Epithelial cell of alveolus of lung (primary cell): ENCODE measurements at places on chromosomes 13 and 19. TPM values are rescaled to one million over a fixed set of nuclear protein-coding genes. Genes with fewer than 3 reads are reported as not detected.

The STK24 gene
- 89.0 and 98.0 TPM in 2 replicates for total RNA-seq

The LGALS14 gene
- total RNA-seq: not detected in 2 replicates

The RPS28 gene
- 462 and 558 TPM in 2 replicates for total RNA-seq

The ZNF562 gene
- 11.2 and 18.4 TPM in 2 replicates for total RNA-seq

The ZNF835 gene
- total RNA-seq: 0.13 and 0.64 TPM in 2 replicates

The PRTN3 gene
- 2.6 TPM in 1 of 2 replicates, not detected in the other for total RNA-seq

The OVOL3 gene
- not detected in 2 replicates for total RNA-seq

The LIG1 gene
- 18.8 and 27.9 TPM in 2 replicates for total RNA-seq

The RUBCNL gene
- total RNA-seq: not detected in 2 replicates

The ZNF229 gene
- 5.7 and 6.5 TPM in 2 replicates for total RNA-seq

The NCR1 gene
- not detected in 2 replicates for total RNA-seq

The TNFRSF19 gene
- total RNA-seq: 55.3 and 223 TPM in 2 replicates

The CDX2 gene
- not detected in 2 replicates for total RNA-seq

The SIGLECL1 gene
- total RNA-seq: not detected in 2 replicates

The SERP2 gene
- 2.9 and 9.3 TPM in 2 replicates for total RNA-seq

The ITGBL1 gene
- 10.8 and 31.5 TPM in 2 replicates for total RNA-seq

The ZNF486 gene
- 6.5 and 8.1 TPM in 2 replicates for total RNA-seq

The OR7D2 gene
- under 0.01 TPM in 1 of 2 replicates, not detected in the other for total RNA-seq
